ENCODE measurements at places on chromosomes 1 and 21. TPM values are rescaled to one million over a fixed set of nuclear protein-coding genes. Genes with fewer than 3 reads are reported as not detected.

Gene SLAMF9
- not detected for total RNA-seq

Gene LCK
- total RNA-seq: 10.3 TPM

Gene CCDC27
- total RNA-seq: not detected

Gene FCRL6
- not detected for total RNA-seq

Gene RAB42
- total RNA-seq: 13.5 TPM

Gene TPRG1L
- total RNA-seq: 41.7 TPM

Gene CLCA2
- not detected for total RNA-seq

Gene DDAH1
- 33.4 TPM for total RNA-seq

Gene LDLRAD1
- not detected for total RNA-seq

Gene CLDN19
- 2.5 TPM for total RNA-seq

Gene OR2L13
- total RNA-seq: not detected

Gene PRPF38A
- total RNA-seq: 18.2 TPM

Gene GUCA2B
- total RNA-seq: not detected

Gene CYP2J2
- 1.9 TPM for total RNA-seq

Gene AKNAD1
- total RNA-seq: not detected

Gene OR2AK2
- total RNA-seq: not detected

Gene KRTAP12-2
- not detected for total RNA-seq

Gene TDRD5
- 0.34 TPM for total RNA-seq

Gene ANKRD34A
- total RNA-seq: not detected

Gene CFHR2
- total RNA-seq: not detected

Gene FBXO44
- total RNA-seq: 14.4 TPM

Gene NEGR1
- 4.0 TPM for total RNA-seq

Gene TMEM240
- 2.8 TPM for total RNA-seq

Gene PROK1
- total RNA-seq: not detected

Gene LIN28A
- total RNA-seq: not detected

Gene SCMH1
- total RNA-seq: 38.1 TPM

Gene LCE1F
- not detected for total RNA-seq

Gene GJA5
- 0.29 TPM for total RNA-seq

Gene FAM72D
- total RNA-seq: 1.5 TPM

Gene ADAMTSL4
- 0.46 TPM for total RNA-seq

Gene C1orf167
- total RNA-seq: not detected

Gene TMEM269
- 0.04 TPM for total RNA-seq

Gene C1orf74
- total RNA-seq: 12.7 TPM

Gene BEST4
- total RNA-seq: 0.25 TPM

Gene H6PD
- 26.3 TPM for total RNA-seq

Gene PTAFR
- 1.8 TPM for total RNA-seq

Gene TMEM183A
- total RNA-seq: 83.2 TPM

Gene PBX1
- 6.8 TPM for total RNA-seq

Gene CAMSAP2
- 31.9 TPM for total RNA-seq

Gene RNU1-3
- total RNA-seq: under 0.01 TPM

Gene UBE2U
- not detected for total RNA-seq

Gene TMEM61
- total RNA-seq: 0.41 TPM

Gene DFFB
- 6.0 TPM for total RNA-seq

Gene OR2T33
- total RNA-seq: not detected

Gene ZNF678
- total RNA-seq: 7.6 TPM

Gene OR2M3
- total RNA-seq: not detected

Gene TNFSF18
- total RNA-seq: not detected

Gene OR2G6
- total RNA-seq: not detected

Gene IGFN1
- 0.54 TPM for total RNA-seq
